ENCODE measurements at places on chromosomes 2 and 18.

DNA sequence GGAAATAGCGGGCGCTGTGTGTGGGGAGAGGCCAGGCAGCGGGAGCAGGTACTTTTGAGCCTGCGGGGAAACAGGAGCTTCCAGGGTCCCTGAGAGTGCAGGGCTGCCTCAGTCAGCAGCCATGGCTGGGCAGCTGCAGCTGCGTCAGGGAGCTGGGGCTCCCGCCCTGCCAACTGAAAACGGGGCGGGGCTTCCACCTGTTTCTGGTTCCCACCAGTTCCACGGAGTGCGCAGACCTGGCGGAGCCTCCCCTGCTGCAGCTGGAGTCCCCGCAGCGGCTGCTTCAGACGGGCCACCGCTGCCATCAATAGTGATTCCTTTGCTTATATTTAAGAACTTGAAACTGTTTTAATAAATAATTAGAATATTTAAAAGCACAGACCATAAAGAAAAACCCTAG lies 30.6 kb upstream of the RPRM start:
- DNase-seq: no peak

- DNase-seq: no peak
Observed at GRCh38 chr18:59484561-59485328, 125.7 kb upstream of the LMAN1 start.

GRCh38 chr18:41881285-41881684 lies 73.7 kb upstream of the PIK3C3 start:
- DNase-seq: no peak

DNA sequence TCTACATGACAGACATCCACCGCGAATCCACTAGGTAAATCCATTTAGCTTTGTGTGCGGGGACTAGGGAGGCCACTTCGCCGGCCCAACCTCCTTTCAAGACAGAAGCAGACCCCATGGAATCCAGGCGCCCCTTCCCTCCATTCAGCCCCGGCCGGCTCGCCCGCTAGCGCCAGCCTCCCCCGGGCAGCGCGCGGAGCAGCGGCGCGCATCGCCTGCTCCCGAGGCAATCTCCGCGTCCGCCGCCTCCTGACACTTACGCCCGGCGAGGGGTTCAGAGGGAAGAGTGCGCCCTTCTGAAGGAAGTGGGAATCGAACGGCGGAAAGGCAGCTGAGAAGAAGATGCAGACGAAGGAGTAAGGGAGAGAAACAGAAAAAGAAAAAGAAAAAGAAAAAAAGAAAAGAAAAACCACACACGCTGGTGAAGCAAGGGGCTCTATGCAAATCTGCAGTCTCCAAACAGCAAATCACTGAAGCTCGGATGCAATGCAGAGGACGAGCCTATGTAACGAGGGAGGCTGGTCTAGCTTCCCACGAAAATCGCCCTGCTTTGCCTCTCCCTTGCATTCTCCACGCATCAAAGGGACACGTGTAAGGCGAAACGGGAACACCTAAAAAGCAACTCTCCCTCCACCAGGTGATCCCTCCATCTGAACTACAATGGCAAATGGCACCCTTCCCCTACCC lies 684.4 kb downstream of the NRXN1 start:
- DNase-seq: no peak

DNA sequence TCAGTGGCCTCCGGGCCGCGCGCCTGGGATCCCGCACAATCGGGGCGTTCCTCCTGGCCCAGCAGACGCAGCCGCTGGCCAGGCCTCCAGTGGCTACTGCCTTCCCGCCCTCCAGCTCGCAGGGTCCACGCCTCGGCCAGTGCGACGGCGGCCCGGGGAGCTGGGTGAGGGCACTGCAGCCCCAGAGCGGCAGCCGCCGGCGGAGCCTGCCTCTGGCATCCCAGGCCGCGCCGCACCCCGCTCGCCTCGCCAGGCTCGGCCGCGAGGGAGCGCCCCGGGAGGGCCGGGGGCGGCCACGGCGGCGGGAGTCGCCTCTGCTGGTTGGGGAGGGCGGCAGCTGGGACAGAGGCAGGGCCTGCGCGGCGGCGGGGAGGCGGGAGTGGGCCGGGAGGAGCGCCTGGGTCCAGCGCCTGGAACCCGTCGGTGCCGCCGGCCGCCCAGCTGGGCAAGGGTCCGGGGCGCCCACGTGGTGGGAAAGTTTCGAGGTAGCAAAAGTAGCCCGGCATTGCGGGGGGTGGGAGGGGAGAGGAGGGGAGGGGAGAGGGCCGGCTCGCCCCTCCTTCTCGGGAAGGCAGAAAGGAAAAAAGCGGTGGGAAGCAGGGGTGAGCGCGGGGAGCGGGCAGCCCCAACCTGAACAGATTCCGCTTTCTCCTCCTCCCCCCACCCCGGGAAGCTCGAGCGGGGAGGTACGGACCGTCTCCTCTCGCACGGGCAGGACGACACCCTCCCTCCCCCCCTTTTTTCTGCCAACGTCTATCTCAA lies 1.5 kb upstream of the INHBB start:
- peak; percentile 39 for DNase-seq

GRCh38 chr2:46300406-46300832 lies 3.2 kb downstream of the EPAS1 start:
- no peak for DNase-seq

DNA sequence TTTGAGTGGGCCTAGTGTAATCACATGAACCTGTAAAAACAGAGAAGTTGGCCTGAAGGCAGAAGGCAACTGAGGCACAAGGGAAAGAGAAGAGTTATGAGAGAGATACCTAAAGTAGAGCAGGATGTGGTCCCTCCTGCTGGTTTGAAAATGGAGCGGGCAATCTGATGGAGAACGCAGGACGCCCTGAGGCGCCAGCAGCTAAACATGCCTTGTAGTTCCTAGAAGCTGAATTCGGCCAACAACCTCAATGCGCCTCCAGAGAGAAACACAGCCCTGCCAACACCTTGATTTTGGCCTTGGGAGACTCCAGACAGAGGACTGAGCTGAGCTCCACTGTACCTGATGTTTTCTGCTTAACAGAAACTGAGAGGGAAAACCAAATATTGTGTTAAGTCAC lies 469.9 kb downstream of the SOCS6 start:
- no peak for DNase-seq

Data from activated T-cell treated with anti-CD3 and anti-CD28 coated beads, Interleukin-2, amount 50 U/mL, for 24 hours (primary cell).